ENCODE measurements at places on chromosomes 6 and 20.

DNA sequence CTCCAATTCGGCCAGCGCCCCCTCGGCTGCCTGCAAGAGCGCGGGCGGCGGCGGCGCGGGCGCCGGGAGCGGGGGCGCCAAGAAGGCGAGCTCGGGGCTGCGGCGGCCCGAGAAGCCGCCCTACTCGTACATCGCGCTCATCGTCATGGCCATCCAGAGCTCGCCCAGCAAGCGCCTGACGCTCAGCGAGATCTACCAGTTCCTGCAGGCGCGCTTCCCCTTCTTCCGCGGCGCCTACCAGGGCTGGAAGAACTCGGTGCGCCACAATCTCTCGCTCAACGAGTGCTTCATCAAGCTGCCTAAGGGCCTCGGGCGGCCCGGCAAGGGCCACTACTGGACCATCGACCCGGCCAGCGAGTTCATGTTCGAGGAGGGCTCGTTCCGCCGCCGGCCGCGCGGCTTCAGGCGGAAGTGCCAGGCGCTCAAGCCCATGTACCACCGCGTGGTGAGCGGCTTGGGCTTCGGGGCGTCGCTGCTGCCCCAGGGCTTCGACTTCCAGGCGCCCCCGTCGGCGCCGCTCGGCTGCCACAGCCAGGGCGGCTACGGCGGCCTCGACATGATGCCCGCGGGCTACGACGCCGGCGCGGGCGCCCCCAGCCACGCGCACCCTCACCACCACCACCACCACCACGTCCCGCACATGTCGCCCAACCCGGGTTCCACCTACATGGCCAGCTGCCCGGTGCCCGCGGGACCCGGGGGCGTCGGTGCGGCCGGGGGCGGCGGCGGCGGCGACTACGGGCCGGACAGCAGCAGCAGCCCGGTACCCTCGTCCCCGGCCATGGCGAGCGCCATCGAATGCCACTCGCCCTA lies 963 bp downstream of the FOXF2 start:
- DNase-seq = no peak

DNA sequence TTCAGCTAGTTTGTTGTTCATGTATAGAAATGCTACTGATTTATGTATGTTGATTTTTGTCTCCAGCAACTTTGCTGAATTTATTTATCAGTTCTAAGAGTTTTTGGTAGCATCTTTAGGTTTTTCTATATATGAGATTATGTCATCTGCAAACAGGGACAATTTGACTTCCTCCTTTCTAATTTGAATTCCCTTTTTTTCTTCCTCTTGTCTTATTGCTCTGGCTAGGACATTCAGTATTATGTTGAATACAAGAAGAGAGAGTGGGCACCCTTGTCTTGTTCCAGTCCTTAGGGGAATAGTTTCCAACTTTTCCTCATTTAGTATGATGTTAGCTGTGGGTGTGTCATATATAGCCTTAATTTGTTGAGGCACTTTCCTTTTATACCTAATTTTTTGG lies 58.2 kb downstream of the CDH26 start:
- no peak for DNase-seq

- DNase-seq = peak; percentile 75
These were observed 1.6 kb downstream of the ZBTB2 start for GRCh38 chr6:151389618-151390275.

- no peak for DNase-seq
These were observed 567.4 kb downstream of the COL12A1 start for GRCh38 chr6:74638412-74638811.

- DNase-seq = peak; percentile 94
These were observed 558 bp downstream of the XKR7 start for GRCh38 chr20:31968291-31969126.

DNA sequence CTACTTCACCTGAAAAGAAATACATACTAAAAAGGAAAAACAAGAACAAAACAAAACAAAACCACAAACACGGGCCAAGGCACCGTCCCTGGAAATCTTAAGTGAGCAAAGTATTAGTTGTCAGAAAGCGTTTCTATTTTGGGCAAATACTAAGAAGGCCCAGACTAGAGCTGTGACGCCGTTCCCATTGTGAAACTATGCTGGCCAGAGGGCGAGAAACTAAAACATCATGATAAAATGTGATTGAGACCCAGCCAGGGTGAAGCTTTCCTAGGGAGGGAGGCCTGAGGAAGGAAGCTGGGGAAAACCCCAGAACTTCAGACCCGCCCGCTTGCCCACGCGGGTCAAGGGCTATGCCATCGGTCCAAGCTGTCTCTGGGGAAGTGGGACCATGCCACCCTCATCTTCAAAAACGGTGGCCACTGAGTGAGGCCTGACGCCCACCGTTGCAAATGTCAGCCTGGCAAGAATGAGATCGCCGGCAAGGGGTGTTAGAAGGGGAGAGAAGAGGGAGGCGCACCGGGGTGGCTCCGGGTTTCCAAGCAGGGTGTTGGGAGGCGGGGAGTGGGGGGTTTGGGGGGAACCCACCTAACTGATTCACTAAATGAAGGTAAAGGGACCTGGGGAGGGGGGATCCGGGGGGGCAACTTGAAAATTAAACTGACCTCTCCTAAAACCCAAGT lies 1950.9 kb upstream of the DEFB115 start:
- no peak for DNase-seq

DNA sequence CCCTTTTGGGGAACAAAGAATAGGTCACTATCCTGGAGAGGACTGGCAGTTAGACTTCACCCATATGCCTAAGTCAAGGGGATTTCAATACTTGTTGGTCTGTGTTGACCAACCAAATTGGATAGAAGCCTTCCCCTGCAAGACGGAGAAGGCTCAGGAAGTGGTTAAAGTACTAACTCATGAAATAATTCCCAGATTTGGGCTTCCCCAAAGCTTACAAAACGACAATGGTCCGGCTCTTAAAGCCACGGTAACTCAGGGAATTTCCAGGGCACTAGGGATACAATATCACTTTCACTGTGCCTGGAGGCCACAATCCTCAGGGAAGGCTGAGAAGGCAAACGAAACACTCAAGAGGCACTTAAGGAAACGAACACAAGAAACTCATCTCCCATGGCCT lies 223.1 kb downstream of the GMPR start:
- no peak for DNase-seq

GRCh38 chr6:136274062-136274461 lies 15.6 kb downstream of the BCLAF1 start:
- DNase-seq = no peak

DNA sequence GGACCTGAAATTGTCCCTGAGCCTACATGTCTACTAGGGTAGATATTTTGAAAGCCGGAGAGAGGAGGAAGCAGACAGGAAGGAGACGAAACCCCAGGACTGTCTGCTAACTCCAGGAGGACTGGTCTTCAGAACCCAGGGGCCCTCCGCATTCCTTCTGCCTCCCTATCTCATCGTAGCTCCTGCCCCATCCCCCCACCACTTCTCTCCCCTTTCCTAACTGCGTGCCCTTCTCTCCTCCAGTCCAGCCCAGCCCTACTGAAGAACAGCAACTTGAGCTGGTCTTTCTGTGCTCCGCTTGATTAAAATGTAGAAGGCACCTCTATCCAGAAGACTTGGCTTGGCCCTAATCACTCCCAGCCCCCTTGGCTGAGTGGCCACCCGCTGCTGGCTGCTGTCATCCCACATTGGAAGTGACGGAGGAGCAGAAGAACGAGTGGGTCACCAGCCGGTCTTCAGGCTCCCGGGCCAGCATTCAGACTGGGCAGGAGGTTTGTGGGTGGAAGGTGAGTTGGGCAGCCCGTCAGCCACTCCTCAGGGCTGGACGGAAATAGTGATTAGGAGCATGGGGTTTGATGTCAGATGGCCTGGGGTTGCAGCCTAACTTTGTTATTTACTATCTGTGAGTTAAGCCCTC lies 28.8 kb upstream of the ANGPT4 start:
- no peak for DNase-seq

DNA sequence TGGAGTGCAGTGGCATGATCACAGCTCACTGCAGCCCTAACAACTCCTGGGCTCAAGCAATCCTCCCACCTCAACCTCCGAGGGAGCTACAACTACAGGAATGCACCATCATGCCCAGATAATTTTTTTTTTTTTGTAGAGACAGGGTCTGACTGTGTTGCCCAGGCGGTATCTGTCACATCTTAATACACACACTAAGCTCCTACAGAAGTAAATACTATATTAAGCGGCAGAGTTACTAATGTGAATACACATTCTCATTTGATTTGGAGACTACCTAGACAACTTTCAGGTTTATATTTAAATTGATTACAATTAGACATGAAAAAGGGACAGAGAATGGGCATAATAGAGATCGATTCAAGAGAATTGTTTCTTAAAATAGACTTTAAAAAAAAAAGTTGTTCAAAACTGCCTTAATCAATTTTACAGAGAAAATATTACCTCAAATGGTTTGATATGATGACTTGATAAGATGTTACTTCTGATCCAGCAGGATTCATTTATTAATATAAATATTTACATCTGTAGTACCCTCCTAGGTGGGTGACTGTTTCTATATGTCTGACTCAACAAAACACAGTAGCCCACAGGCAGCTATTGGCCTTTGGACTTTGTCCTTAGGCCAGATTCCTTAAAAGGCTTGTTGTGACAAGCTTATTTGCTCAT lies 7.1 kb upstream of the LOC128125822 start:
- DNase-seq = no peak

DNA sequence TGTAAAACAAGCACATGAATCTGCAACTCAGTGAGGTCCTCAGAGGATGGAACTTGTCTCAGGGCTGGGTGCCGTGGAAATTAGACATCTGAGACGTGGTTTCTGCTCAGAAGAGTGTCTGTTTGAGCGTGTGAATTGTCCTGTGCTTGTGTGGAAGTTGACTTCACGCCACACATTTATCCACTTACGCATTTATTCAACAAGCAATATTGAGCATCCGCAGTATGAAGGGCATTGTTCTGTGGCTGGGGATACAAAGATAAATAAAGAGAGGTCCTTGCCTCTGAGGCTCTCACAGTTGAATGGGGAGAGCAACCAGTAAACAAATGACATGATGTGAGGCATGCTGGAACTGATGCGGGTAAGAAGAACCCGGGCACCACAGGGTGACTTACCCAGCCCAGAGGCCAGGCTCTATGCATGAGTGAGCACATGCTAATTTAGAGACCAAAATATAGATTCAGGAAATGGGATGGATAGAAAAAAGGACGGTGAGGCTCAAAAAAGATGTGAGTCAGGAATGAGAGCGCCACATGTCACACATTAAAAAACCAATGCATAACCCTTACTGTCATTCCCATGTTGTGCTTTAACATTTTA lies 60.4 kb downstream of the SOBP start:
- no peak for DNase-seq

- DNase-seq = peak; percentile 91
These were observed at the start of the genes MROH8 and RPN2 for GRCh38 chr20:37178839-37179682. TSS of gene MROH8 (minus strand) at chr20:37179548. TSS of gene RPN2 (plus strand) at chr20:37179330. CDS start at chr20:37179357, 27 bp downstream.

DNA sequence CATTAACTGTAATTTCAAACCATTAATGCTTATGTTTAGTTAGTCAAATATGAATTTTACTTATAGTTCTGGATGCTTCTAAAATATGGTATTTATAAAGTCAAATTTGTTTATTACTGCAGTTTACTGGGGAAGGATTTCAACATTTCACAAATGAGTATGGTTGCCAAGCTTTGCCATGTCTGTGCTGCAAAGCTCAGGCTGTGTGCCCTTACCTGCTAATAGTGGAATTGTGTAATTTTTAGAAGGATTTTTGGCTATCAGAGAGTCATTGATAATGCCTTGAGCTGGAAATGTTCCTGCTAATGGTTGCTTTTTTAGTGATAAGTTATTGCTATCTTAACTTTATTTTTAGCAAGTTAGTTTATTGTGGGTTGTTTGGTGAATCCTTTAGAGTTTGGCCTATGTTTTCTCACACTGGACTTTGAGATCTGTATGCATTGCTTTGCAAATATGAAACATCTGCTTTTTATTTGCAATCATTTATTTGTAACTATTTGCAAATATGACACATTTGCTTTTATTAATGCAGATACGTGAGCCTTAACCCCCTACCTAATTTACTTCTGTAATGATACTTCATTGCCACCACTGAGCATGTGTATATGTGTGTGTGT lies 105.8 kb downstream of the CD109 start:
- DNase-seq = no peak

DNA sequence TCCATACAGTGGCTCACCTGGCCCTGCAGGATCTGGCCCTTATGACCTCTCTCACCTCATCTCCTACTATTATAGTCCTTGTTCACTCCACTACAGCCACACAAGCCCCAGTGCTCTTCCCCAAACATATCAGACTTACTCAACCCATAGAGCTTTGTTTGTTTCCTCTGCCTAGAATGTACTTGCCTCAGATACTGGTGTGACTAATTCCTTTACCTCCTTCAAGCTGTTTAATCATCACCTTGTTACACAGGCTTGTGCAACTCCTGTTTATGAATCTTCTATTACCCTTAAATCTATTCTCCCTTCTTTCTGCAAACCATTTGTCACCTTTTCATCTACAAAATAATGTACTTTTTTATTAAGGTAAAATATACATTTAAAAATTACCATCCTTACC lies 3.2 kb downstream of the DEFB125 start:
- DNase-seq = no peak

GRCh38 chr20:58908221-58908620 lies 55.7 kb downstream of the GNAS start:
- DNase-seq = no peak

DNA sequence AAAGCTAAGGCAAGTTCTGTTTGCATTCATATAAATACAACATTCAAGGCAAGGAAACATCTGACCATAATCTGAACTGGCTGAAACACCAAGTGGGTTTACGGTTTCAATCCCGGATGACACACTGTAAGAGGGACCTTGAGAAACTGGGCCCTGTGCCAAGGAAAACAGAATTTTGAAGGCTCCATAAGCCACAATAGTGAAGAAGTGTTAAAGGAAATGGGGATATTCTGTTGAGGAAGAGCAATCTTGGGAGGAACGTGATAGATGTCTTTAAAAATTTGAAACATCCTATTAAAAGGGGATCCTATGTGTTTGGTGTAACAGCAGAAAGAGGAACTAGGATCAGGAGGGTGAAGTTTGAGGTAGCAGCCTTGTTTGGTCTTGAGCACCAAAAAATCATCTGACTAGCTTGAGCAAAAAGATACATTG lies 82.4 kb upstream of the TAB2 start:
- DNase-seq = no peak

DNA sequence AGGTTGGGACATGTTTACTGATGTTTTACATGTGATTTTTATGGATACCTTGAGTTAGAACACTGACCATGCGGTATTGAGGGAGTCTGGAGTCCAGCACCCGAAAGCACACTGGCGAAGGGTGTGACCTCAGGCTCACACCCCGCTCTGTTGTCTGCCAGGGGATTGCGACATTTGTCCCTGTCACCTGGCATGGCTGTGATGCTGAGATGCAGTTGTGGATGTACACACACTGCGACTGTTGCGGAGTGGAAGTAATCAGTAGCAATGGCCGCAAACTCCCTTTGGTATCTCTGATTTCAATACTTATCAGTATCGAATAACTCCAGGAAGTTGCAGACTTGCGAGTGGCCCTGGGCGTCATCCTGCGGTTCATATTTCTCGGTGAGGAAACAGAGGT lies 43.2 kb downstream of the CDH4 start:
- DNase-seq = no peak

DNA sequence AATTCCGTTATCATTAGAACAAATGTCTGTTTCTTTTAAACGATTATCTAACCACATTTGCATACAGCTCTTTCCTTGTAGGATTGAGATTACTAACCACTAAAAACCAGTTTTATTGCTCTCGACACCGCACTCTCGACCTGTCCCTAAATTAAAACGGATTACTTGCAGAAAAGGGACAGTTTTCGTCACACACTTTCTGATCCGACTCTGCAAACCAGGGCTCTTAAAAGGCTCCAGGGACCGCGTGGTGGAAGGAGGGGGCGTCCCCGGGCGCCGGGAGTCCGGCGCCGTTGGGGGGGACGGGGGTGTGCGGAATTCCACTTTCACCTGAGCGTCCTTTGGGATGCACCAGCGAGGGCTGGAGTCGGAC lies 731 bp downstream of the MAK start:
- DNase-seq = peak; percentile 27

GRCh38 chr6:7899889-7900213 lies 10.7 kb downstream of the TXNDC5 start:
- DNase-seq = no peak
